Esophagus mucosa (tissue), 1 donor: ENCODE measurements at places on chromosomes 1 and 21. TPM values are rescaled to one million over a fixed set of nuclear protein-coding genes. Genes with fewer than 3 reads are reported as not detected.

Gene FCRLB
- total RNA-seq: 0.72 TPM

Gene FAAH
- total RNA-seq: 8.7 TPM

Gene CFAP74
- not detected for total RNA-seq

Gene PKN2
- total RNA-seq: 34.5 TPM

Gene CTTNBP2NL
- 35.1 TPM for total RNA-seq

Gene TCHH
- total RNA-seq: 0.08 TPM

Gene SH2D1B
- total RNA-seq: 3.4 TPM

Gene AMY1A
- not detected for total RNA-seq

Gene CYP4A11
- total RNA-seq: not detected

Gene MEGF6
- total RNA-seq: 12.5 TPM

Gene OR10Z1
- total RNA-seq: not detected

Gene MANEAL
- 3.1 TPM for total RNA-seq

Gene OR2T29
- not detected for total RNA-seq

Gene LYPLAL1
- total RNA-seq: 26.7 TPM

Gene TMEM51
- total RNA-seq: 22.5 TPM

Gene TAL1
- 0.64 TPM for total RNA-seq

Gene S100A16
- total RNA-seq: 1,290 TPM

Gene CHI3L2
- 7.7 TPM for total RNA-seq
